ENCODE measurements at places on chromosomes 6 and 20. TPM values are rescaled to one million over a fixed set of nuclear protein-coding genes. Genes with fewer than 3 reads are reported as not detected.

GRCh38 chr6:46472243-46472642, 19.0 kb downstream of the RCAN2 start:
- no peak for DNase-seq

Gene PKIB
- 0.79 TPM for total RNA-seq

DNA sequence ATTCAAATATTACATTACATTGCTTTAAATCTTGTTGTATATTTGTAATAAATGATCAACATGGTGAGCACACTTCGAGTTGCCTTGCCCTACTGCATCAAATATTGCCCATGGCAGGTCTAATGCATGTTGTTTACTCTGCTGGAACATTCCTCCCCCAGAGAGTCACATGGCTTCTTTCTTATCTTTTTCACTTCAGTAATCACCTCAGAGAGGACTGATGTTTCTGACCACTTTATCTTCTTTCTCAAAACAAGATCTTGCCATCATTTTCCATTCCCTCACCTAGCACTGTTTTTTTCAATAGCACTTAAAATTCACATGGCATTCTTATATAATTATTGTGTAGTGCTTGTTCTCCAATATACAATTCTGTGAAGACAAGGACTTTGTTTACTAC, 243.5 kb upstream of the THEMIS start:
- no peak for DNase-seq

- DNase-seq, result peak; percentile 60
Measured at GRCh38 chr6:109187399-109188114, 92.2 kb downstream of the CEP57L1 start.
